Small intestine (tissue), 16 donors: ENCODE measurements at places on chromosomes 2 and 18.
A peak's percentile ranks its signal among the peaks of the same experiment; 100 is the strongest.

- no peak for DNase-seq
Observed at GRCh38 chr2:197181491-197181890, 129.1 kb downstream of the ANKRD44 start.

DNA sequence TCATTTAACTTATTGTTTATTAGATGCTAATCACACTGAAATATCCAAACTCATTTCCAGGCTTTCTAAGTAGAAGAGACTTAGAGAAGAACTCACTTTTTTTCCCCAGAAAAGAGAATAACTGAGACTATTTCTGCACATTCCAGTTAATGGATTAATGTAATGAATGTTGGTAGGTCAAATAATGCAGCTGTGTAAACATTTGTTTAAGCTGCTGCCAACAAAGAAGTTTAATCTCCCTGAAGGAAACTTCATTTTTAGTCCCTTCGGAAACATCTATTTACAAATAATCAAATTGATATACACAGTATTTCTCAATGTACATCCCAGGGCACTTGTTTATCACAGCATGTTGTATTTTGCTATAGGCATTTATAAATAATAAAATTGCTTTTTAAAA, 126.9 kb downstream of the KCNS3 start:
- DNase-seq = no peak

- DNase-seq = no peak
Observed at GRCh38 chr2:117918608-117919007, 95.3 kb downstream of the CCDC93 start.

DNA sequence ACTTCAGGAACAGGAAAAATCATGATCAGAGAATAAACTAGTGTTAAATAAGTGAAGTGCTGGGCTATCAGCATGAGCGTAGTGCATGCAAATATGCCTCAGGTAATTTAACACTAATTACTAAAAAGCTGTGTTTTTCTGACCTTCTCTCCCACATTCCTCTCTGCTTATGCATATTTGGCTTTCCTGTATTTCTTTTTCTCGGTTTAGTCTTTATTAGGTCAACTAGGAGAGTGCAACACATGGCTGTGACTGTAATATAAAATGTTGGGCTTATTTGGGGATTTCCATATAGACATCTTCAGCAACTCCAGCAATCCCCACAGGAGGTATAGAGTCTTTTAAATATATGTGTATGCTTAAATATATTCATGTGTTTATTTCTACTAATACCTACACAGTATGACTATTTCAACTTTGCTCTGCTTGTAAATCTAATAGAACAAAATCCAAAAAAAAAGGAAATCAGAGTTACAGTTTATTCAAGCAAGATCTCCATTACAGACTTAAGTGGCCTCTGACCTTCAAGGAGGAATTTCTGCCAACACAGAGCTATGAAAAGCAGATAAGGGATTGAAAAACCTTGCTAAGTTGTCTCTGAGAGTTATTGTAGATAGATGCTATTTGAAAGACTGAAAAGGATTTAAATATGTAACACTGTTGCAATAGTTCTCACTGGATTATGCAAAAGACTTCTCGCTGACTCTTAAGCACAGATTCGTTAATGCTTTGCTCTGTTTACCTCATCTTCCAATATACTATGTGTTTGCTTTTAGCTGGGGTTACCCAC, 359.5 kb upstream of the RGPD4 start:
- DNase-seq = no peak

DNA sequence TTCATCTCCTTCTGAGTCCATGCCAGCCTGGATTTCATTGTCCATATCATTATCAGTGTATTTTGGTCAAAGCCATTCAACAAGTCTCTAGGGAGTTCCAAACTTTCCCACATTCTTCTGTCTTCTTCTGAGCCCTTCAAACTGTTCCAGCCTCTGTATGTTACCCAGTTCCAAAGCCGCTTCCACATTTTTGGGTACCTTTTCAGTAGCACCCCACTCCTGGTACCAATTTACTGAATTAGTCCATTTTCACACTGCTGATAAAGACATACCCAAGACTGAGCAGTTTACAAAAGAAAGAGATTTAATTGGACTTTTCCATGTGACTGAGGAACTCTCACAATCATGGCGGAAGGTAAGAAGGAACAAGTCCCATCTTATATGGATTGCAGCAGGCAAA, 47.4 kb downstream of the TANC1 start:
- DNase-seq = no peak

GRCh38 chr2:237091779-237092436, 6.2 kb downstream of the COPS8 start:
- no peak for DNase-seq

GRCh38 chr2:64524604-64525316, 632 bp downstream of the AFTPH start:
- DNase-seq = peak; percentile 71

DNA sequence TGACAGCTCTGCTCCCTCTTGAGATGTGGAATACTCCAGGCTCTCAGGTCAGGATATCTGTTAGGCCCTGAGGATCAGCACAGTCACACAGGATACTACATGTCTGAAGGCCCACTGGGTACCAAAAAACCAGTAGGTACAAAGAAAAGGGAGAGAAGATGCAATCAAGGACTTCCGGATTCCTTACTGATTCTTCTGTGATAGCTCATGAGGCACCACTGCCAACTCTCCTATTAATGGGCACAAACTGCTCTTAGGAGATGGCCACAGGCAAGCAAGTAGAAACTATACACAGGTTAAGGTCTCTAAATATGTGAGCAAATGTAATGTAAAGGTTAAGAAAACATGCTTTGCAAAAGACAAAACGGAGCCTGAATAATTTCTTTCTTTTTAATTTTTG, 3.5 kb downstream of the TMEM127 start:
- DNase-seq = no peak

- no peak for DNase-seq
Observed at GRCh38 chr2:138943470-138943869, 163.3 kb upstream of the NXPH2 start.

DNA sequence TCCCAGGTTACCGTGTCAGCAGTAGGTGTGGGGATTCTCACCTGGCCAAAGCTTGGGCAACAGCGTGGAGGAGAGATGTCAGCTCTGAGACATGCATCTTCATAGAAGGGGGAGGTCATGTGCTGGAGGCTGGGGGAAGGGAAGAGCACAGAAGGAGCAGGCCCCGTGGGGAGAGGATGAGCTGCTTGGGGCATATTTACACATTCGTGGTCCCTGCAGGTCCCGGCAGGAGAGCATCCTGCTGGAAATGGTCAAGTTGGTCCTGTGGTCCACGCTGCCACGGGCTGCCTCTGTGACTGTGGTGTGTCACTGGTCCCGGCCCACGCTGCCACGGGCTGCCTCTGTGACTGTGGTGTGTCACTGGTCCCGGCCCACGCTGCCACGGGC, 195.1 kb upstream of the TWIST2 start:
- no peak for DNase-seq

GRCh38 chr2:10471955-10472354, 23.8 kb upstream of the ODC1 start:
- no peak for DNase-seq

DNA sequence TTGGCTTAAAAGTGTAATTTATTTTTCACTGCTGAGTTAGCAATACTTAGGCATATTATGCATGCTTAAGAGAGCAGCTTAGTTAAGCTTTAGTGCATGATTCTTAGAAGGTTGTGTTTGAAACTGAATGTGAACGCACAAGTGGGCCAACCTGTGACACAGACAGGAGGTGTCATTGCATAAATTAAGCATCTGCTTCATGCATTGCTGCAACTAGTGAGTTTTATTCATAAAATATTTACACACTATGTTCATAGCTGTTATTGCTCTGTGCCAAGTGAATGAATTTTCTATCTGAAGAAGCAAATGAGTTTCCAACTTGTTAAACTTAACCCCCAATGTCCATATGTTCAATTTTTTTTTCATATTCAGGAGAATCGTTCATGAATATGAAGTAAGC, 806.4 kb downstream of the GALR1 start:
- DNase-seq = no peak

- no peak for DNase-seq
Observed at GRCh38 chr18:59478591-59478990, 119.5 kb upstream of the LMAN1 start.

DNA sequence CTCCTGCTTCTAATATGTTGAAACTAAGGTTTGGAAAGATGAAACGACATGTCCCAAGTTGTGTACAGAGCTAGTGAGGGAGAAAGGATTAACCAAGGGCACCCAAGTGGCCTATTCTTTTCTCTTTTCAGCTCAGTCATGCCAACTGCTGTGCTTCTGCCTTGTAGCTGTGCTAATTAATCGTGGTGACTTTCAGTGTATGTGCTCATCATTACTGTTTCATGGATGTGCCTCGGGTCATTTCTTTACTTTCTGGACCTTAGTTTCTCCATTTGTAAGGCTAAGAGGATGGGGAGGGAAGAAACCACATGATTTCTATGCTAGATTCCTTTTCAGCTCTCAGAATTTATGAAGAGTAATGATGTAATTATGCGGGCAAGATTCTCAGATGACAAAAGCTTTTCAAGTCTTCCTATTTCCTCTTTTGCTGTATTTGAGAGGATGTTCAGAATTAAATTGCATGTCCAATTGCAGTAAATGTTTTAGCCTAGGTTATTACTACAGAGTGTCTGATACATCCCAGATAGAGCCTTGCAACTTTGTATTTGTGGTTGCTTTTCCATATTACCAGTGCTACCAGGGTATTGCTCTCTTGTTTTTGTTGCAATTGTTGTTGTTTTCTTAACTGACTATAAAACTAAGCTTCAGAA, 621.2 kb downstream of the CNTNAP5 start:
- DNase-seq = no peak

DNA sequence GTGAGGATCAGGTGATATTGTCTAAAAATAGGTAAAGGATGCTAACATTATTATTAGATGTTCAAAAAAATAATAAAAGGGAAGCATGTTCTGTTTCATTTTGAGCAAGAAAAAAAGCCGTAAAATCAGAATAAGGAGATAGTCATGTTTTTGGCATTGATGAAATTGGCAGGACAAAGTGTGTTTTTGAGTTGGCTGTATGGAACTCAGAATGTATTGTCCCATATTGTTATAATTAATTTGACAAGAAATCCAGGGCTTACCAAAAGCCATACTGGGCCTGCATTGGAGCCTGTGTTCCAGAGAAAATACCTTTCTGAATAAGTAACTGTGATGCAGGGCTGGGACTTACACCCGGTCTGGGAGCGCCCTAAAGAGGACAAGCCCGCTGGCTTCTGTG, 232.0 kb downstream of the AGAP1 start:
- DNase-seq = no peak

GRCh38 chr2:160460333-160460731, 33.3 kb downstream of the RBMS1 start:
- DNase-seq = no peak

DNA sequence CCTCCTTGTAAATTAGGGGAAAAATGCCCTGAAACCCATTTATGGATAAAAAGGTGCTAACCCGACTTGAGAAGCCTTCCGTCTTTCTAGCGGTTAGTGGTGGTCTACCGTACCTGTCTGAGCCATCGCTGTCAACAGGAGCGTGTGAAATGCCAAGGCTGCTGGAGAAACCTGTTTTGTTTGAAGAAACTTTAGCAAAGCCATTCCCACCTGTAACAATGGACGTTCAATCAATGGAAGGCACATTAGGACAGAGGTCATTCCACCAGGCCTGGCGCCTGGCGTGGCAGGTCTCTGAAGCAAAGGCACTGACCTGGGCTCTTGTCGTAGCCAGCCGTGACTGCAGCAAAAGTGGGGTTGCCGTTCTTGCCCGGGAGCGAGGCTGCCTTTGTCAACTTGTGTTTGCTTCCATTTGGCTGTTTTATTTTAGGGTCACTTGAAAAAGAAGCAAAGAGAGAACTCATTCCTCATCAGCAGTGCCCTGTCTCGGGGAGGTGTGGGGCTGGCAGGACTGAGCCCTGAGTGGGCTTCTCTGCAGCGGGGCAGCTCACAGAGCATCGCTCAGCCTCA, 47.2 kb downstream of the ZAP70 start:
- DNase-seq = no peak

GRCh38 chr18:14974088-14974487, 226.1 kb downstream of the ANKRD30B start:
- DNase-seq = no peak
